ENCODE measurements at places on chromosomes 7 and 10.

DNA sequence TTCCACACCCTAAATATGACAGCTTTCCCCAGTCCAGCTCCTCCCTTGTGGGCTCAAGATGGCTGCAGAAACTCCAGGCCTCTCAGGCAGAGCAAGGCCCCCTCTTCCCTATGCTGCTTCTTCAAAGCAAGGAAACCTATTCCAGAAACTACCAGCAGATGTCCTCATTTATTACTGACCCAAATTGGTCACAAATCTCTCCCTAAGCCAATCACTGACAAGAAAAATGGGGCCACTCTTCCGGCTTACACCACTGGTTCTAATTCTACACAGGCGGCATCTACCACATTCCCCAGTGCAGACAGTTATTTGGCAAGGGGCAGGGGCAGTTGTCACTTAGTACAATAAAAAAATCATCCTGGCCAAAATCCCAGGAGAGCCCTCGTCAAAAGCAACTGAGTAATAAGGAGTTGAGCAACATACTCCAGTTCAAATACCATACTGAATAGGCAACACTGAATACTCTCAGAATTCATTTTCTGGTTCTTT, 150.4 kb downstream of the SFMBT2 start:
- no peak for DNase-seq

DNA sequence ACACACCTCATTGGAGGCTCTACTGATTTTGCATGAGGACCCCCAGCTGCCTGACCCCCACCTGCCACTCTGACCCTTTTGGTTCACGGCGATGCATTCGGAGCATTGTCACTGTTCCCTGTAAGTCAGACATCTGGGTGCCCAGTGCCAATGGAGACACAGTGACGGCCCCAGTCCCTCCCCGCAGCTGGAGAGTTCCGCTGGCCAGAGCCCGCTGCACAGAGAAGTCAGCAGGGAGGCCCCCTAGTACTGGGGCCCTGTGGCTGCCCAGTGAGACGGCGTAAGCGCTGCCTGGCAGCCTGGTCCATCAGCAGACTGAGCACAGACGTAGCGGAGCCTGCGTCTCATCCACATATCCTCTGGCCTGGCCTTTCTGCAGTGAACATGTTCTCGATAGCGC, 77.5 kb downstream of the NKX6-2 start:
- no peak for DNase-seq

DNA sequence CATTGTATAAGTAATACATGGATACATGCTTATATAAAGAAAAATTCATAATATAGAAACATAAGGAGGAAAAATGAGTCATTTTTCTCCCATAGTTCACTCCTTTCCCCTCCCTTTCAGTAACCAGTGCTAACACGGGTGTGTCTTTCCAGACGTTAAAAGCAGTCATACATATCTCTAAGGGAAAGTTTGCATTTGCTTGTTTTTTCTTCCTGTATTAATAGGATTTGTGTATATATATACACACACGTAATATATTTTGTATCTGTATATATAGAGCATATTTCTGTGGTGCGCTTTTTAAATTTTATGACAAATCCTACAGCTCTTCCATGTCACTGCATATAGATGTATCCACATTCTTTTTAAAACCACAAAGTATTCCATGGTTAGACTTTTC, 78.8 kb downstream of the RALA start:
- no peak for DNase-seq

- DNase-seq: no peak
Measured at GRCh38 chr7:36084485-36085091, 68.5 kb upstream of the EEPD1 start.

- DNase-seq: no peak
Measured at GRCh38 chr7:158054081-158054480, 533.5 kb downstream of the PTPRN2 start.

DNA sequence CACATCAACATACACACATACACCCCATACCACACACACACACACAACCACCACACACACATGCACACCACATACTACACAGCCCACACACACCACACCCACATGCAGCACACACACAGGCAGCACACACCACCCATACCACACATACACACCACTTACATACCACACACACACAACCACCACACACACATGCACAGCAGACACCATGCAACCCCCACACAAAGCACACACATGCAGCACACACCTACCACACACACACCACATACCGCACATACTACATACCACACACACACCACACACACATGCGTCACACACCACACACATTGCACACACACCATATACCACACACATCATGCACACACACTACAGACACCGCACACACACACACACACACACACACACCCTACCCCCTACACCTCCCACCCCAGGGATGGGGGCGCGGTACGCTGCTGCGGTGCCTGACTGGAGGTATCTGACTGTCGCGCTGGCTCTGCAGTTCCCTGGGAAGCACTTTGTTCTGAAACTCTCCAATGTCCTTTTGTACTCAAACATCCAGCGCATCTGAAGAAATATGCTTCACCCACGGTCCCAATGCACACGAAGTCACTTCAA, 5.4 kb upstream of the TRPV6 start:
- no peak for DNase-seq

DNA sequence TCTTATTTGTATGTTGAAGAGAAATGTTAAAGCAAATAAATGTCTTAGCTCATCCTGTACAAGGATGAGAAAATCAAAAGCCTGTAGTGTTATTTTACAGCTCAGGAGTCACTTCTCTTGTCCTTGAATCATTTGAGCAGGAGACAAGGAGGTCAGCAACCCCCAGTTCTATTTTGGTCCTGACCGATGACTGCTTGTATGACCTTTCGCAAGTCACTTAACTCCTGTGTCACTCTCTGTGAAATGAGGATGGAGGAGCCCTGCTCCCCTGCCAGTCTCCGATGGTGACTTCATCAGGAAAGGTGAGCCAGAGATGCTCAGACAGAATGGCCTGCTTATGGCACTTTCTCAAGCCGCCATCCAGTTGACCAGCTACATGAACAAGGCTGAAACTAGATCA, 101.0 kb downstream of the CELF2 start:
- DNase-seq: no peak

DNA sequence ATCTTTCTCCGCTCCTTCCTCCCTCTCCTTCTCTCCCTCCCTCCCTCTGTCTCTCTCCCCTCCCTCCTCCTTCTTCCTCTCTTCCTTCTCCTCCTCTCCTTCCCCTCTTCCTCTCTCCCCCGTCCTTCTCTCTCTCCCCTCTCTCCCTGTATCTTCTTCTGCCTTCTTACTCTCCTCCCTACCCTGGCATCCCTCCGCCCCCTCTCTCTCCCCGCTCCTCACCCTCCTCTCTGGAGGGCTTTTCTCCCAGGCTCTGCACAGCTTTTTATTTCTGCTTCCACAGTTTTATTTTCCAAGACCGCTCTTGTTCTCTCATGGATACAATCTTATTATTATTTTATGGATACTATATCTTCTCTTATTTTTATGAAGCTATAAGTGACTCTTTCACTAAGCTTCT, 32.6 kb downstream of the AP5Z1 start:
- DNase-seq: no peak

- DNase-seq: no peak
Measured at GRCh38 chr7:44434201-44434600, 56.3 kb downstream of the NUDCD3 start.

DNA sequence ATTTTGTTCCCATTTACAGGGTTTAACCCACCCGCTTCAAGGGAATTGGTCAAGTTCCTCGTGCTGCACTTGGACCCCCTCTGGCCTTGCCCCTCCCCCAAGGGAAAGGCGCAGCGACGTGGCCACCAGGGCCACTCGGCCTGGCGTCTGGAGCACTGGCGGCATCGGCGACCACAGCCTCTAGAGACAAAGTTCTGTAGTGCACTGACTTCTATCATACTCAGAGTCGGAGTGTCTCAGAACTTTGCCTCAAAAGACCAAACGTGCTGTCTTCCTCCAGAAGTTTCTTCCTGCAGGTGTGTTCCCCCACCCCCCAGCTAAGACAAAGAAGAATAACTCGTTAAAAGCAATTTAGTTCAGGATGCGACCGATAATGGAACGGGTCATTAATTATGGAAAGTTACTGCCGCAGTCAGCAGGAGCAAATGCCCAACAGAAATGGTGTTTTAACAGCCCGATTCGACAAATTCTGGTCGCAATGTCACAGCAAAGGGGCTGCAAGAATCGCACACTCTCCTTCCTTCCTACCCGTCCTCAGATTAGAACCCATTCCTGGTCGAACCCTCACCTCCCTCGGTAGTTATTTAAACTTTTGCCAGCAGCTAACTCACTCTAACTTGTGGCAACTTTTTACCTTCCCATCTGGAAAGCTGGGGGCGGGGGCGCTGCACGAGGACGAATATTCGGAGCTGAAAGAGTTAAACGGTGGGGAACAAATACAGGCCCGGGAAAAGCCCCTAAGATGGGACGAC, 202.1 kb upstream of the NFE2L3 start:
- no peak for DNase-seq

- no peak for DNase-seq
Measured at GRCh38 chr7:159126311-159127260, 18.1 kb downstream of the VIPR2 start.

GRCh38 chr7:140322759-140323158, 75.6 kb downstream of the SLC37A3 start:
- no peak for DNase-seq

DNA sequence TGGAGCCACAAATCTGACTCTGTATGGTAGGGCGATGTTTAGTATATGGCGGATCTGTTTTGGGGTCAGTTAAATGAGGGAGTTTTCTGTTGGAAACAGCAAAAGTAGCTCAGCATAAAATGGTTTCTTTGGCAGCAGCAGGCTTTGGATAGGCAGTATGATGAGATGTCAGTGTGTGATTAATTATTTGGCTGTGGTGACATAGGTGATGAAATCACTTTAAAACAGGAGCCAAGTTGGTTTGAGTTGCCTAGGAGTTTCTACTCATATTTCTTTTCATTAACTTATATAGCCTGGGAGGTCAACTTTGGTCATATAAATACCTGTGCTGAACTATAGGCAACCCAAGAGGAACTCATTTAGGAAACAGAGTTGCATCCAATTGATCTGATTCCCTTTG, 291.2 kb downstream of the LRMDA start:
- no peak for DNase-seq

DNA sequence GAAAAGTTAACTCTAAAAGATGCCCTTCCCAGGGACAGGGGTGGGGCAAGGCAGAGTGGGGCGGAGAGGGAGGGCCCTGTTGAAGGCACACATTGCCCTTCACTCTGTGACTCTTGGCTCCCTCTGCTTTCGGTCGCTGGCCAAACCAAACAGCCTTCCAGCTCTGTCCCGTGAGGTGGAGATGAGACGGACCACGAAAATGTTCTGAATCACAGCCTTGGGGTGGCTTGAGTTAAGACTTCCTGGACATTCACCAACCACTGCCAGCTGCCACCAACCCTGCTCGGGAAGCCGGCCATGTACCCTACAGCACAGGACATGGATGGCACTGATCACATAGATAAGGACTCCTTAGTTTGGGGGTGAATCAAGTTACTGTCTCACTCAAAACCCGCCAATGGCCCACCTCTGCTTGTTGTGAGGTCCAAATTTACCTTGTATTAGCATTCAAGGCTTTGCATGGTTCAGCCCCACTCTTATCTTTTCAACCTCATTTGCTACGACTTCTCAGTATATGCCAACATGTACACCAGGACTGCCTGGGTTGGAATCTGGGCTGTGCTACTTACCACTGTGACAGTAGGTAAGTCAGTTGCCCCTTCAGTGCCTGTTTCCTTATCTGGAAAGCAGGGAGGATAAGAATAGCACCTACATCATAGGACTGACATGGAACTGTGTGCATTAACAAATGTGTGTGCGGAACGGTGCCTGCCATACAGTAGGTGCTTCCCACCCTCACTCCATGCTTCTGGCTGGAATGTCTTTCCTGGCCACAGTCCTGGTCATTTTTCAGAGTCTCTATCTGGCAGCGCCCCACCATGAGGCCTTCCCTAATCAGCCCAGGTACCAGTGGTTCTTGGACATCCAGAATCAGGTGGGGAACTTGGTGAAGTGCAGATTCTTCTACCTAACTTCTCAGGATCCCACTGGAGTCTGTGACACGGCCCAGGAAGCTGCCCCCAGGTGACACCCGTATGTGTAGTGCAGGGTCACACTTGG, 28.0 kb downstream of the ITPRIP start:
- DNase-seq: no peak

DNA sequence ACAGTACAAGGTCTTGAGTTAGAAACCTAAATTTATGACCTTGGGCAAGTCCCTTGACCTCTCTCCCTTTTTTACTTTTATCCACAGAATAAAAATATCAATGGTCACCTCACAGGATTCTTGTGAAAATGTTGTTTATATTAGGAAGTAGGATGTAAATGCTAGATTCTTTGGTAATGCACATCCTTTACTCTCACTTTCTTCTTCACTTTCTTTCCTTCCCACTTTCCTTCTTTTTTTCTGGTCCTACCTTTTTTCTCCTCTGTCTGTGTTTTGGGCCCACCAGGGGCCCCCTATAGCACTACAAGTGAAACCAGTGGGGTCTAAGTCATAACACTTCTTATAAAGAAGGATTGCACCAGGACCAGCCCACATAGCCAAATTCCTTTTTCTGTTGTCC, 12.1 kb downstream of the RPEL1 start:
- no peak for DNase-seq

GRCh38 chr10:31780717-31781116, 147.9 kb downstream of the ARHGAP12 start:
- no peak for DNase-seq

DNA sequence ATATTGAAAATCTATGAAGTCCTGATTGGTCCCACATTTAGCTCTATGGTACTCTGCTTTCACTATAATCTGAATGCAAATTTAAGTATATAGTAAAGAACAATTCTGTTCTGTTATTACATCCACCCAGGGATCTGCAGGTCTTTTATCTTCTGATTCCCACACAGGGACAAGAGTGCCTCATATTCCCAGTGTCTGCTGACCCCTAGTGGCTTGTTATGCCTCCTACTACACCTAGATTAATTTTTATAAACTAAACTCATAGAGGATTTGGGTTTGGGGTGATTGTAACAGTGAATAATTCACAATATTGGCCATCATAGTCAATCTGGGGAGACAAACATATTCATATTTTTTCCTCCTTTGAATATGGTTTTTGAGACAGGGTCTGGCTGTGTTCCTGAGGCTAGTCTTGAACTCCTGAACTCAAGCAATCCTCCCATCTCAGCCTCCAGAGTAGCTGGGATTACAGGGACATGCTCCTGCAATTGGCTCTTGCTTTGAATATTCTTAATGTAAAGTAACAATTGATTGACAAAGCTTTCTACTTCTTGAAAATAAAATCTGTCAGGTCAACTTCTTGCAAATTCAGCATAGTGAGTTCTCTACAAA, 282.1 kb downstream of the KCND2 start:
- no peak for DNase-seq
